ENCODE measurements at places on chromosomes 1 and 21.

- no peak for DNase-seq
Measured at GRCh38 chr1:234316937-234317336, 56.3 kb upstream of the COA6 start.

DNA sequence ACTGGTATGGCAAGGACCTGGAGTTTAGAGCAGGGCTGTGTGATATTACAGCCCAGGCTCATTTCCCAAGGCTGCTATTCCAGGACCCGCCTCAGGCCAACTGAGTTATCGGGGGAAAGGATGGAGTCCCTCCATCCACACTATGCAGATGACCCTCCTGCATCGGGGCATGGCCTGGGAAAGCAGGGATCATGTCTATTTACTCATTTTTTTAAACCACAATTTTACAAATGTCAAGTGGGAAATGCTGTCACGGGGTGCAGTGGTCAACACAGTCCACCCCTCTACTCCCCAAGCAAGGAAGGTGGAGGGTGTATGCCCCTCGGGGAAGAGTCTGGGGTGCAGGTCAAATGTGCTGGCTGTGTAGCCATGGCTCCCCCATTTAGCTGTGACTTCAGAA lies 6.1 kb upstream of the CLEC20A start:
- DNase-seq, result no peak

- no peak for DNase-seq
Measured at GRCh38 chr1:3821908-3822307, 25.6 kb upstream of the LRRC47 start.

GRCh38 chr21:27799861-27800260 lies 833.0 kb upstream of the ADAMTS5 start:
- DNase-seq, result no peak

DNA sequence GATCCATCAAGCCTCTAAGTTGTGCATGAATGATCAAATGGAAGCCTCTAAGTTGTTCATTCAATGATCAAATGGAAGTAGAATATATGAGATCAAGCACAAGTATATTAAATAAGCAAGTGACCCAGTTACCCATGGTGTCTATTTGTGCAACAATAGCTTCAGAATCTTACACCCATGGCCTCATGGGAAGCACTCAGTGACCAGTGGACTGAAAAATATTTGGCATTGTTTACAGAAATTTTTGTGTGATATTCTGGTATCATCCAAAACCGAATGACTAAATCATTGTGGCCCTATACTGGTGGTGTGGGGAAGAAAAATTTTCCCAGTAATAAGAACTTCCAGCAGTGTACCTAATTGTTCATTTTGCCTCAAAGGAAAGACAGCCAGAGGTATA lies 46.6 kb downstream of the DUSP10 start:
- DNase-seq, result no peak

DNA sequence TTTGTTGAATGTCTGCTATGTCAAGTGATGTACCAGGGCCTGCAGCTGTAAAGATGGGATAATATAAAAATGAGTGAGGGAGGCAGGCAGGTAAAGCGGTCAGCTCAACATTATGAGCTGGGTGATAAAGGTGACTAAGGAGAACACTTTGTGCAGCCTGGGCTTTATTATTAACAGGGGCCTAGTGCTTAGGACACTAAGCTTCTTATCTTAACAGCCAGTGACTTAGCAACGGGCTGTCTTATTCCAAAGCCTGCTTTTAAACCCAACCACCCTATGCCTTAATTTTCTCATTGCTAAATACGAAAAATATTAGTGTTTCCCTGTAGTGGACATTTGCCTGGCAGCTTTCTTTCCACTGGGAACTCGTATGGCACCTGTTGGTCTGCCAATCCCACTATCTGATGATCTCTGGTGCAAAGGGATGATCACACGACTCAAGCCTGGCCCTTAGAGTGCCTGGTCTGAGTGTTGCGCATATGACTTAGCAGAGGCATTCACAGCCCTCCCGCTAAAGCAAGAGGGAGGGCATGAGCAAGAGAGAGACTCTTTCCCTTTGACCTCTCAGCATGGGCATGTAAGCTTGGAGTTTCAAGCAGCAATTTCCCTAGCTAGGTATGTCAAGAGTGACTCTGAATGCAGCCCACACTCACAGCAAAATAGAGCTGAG lies 98.6 kb upstream of the PAPPA2 start:
- DNase-seq, result no peak

GRCh38 chr1:16191309-16191708 lies 21.1 kb downstream of the ARHGEF19 start:
- peak; percentile 52 for DNase-seq

DNA sequence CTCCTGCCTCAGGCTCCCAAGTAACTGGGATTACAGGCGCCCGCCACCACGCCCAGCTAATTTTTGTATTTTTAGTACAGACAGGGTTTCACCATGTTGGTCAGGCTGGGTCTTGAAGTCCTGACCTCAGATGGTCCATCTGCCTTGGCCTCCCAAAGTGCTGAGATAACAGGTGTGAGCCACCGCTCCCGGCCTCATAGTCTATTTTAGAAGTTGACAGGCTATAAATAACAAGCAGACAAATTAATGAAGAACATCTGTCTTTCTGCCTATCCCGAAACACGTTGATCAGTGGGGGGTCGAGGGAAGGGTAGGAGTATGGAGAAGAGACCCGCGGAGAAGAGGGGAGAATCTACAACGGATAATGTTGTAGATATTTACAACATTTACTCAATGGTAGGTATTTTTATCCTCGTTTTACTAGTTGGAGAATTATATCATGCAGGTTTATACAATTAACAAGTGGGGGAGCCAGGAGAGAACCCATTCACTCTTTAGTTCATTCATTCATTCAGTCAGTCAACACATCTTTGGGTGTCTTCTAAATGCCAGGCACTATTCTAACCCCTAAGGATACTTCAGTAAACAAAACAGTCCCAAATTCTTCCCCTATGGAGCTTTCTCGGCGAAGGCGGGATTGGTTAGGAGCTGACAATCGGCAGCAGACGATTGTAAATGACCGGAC lies 497 bp upstream of the IFNAR2 start:
- DNase-seq, result no peak

GRCh38 chr1:198391393-198392020 lies 149.0 kb downstream of the ATP6V1G3 start:
- no peak for DNase-seq

- DNase-seq, result no peak
Measured at GRCh38 chr1:30758785-30759380, 1.3 kb upstream of the LAPTM5 start.

GRCh38 chr1:164240081-164240480 lies 318.9 kb upstream of the PBX1 start:
- DNase-seq, result no peak

GRCh38 chr1:206658981-206659273 lies 23.6 kb downstream of the DYRK3 start:
- DNase-seq, result no peak

DNA sequence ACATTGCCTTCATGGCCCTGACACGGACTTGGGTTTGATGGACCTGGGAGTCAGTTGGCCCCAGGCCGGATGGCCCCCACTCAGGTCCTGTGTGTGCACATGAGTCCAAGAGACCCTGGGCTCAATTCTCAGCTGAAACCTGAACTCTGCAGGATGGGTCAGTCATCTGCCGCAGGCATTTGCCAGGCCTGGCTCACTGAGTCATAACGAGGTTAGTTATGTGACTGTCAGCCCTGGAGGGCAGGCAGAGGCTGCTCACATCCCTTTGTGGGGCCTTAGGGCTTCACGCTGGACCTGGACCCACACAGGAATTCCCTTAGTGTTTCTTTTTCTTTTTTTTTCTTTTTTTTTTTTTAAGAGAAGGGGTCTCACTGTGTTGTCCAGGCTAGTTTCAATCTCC lies 46.5 kb downstream of the PSMG1 start:
- no peak for DNase-seq

GRCh38 chr1:60257531-60257930 lies 184.0 kb upstream of the C1orf87 start:
- DNase-seq, result no peak

DNA sequence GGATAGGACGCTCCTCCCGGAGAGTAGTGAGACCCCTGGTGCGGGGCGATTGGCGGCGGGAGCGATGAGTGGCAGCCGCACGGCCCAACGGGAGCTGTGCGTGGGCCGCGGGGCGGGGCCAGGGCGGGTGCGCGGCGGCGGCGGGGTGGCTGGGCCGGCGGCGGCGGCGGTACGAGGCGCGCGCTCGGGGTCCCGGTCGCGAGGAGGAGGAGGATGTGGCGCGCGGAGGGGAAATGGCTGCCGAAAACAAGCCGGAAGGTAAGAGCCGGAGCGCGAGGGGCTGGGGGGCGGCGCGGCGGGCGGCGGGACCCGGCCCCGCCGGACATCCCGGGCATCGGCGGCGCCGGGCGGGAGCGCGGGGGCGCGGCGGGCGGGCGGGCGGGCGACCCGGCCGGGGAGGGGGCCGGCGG lies at the start of gene CAMTA1:
TSS of gene CAMTA1 (plus strand) at position 137 of the 410 bp plus-strand sequence. CDS start at position 214, 77 bp downstream.
- no peak for DNase-seq

DNA sequence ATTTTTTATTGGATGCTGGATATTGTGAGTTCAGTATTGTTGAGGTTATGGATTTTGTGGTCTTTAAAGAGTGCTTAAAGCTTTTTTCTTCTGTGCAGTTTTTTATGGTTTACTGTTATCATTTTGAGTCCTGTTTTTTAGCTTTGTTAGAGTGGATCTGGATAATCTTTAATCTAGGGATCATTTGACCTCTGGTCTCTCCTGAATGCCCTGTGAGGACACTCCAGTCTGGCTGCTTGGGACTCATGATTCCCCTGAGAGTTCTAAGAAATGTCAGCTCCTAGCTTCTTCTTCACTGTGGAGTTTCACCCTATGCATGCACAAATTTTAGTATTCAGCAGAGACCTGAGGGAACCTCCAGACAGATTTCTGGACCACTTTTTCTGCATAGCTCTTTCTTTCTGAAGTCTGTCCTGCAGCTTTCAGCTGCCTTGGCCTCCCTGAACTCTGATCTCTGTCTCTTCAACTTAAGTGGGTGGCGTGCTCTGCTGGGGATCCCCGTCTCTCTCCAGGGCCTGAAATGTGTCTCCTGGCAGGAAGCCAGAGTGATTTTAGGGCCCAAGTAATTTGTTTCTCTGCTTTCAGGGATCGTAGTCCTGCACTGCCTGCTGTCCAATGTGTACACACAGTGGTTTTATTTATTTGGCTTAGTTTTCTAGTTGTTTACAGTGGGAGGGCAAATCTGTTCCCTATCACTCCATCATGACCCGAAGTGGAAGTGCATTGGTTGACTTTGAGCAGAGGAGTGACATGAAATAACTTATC lies 14.7 kb downstream of the PEX14 start:
- no peak for DNase-seq

- no peak for DNase-seq
Measured at GRCh38 chr1:145955436-145955835, 2.4 kb downstream of the LIX1L start.

DNA sequence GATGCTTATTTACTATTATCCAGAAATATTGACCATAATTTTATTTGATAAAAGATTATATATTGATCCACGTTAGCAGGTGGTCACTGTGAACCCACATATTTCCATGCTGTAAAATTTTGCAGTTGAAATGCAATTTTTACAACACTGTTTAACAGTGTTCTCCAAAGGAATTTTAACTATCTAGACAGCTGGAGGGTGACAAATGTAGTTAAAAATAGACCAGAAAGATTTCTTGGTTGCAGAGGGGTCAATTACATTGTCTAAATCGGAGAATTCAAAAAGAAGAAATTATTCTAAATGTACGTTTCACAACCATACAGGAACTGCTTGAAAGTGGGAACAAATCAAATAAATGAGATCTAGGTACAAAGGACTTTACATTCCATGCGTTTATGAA lies 625.2 kb upstream of the NCAM2 start:
- DNase-seq, result no peak

DNA sequence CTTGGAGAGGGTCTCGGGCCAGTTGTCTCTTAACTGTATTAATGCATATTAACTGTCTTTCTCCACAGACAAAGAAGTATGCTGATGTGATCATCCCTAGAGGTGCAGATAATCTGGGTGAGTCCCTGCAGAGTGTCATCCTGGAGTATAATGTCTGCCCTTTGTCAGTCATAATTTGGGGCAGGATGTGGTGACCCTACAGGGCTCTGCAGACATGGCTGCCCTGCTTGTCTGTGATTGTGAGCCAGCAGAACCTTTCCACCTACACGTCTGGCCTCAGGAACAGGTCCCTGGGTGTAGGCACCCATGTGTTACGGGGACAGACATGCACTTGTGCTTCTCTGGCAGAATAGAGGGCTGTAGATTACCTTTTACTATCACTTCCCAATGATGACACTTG lies 78.4 kb downstream of the UCK2 start:
- DNase-seq, result no peak

DNA sequence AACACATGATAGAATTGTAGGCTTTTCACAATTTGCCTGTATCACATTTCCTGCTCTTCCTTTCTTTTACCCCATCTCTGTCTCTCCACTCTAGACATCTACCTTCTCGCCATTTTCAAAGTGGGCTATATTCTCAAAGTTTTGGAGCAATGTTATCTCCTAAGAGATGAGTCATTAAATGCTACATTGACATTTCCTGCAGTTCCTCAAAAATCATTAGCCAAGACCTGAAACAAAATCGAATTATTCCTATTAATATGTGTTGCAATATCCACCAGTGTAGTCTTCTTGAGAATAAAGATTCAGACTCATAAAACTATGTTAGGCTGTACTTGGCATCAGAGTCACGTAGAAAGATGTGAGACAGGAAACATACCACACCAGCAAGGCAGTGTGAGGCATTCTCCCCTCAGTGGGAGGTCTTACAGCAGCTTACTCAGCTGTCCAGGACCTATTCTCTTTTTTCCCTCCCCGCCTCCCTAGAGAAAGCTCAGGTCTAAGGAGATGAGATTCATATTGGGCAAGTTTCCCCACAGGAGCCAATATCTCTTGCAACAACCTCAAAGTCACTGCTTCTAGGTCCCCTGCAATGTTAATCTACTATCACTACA lies 38.8 kb downstream of the FRRS1 start:
- DNase-seq, result peak; percentile 58

GRCh38 chr1:21814241-21814918 lies 2.3 kb downstream of the LDLRAD2 start:
- peak; percentile 36 for DNase-seq

DNA sequence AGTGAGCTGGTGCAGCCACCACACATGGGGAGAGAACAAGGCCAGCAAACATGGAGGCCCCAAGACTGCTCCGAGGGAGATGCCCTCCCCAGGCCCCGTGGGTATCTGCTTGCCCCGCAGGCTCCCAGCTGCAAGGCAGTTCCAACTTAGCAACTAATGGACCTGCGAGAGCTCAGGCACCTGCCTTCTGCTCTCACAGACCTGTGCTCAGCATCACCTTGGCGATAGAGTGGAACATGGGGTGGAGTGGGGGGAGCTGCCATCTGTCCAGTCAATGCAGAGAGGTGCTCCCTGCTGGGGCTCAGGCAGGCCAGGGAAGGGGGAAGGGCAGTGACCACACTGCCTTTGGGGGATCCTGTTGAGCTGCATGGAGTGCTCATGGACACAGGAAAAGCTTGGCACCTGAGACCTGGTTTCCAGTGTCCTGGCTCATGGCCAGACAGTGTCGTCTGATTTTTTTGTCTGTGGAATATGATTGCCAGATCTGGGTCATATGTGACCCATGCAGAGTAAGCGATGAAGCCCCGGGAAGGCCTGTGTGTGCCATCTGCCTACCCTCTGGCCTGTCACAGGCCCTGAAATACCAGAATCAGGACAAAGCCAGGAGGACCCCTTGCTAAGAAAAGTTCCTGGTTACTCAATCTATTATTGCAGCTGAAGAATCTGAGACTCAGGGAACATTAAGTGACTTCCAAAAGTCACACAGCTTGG lies 39.9 kb upstream of the TENT5C start:
- DNase-seq, result no peak

GRCh38 chr1:213443415-213443814 lies 392.4 kb downstream of the RPS6KC1 start:
- no peak for DNase-seq

GRCh38 chr1:203690730-203691129 lies 64.1 kb downstream of the ATP2B4 start:
- no peak for DNase-seq

- no peak for DNase-seq
Measured at GRCh38 chr1:92572520-92572919, 85.8 kb upstream of the GFI1 start.

Data from foreskin fibroblast (primary cell).